ENCODE measurements at places on chromosomes 6 and 20.

- no peak for DNase-seq
Observed at GRCh38 chr6:159985296-159985945, 16.5 kb downstream of the IGF2R start.

GRCh38 chr6:55877283-55877682 lies 1.9 kb upstream of the BMP5 start:
- DNase-seq = no peak

DNA sequence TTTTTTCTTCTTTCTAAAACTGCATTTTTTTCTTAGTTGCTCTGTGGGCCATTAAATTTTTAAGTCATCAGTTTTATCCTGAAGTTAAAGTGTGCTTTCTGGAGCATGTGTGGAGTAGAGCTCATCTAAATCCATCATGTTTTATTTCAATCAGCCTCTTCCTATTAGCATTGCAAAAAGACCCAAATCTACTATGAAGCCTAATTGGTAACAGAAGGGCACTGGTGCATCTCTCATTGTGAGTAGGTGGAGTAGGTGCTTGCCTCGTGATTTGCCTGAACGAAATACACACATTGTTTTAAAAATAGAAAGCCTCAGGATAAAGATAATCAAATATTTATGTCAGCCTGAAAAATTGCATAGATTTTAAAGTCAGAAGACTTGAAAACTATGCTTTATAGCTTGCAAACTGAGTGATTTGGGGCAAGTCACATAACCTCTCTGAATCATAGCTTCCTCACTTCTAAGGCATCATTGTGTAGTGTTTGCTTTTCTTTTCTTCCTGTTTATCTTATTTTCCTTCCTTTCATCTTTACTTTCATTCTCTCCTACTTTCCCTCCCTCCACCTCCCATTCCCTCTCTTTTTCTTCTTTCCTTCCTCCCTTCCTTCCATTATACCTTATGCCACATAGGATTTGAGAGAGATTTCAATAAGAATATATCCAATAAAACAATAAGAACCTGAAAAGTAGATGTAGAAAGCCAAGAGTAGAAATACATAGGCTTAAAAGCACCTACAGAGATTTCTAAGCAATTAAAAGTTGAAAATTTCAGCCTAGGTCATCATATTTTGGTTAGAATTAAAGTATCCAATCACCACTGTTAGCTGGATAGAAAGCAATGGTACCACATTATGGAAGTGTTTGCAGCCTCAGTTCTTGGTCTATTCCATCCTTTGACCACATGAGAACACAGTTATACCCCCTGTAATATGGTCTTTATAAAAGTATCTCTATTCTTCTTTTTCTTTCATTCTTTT lies 49.6 kb upstream of the RNF146 start:
- DNase-seq = no peak

GRCh38 chr6:27178407-27178730 lies 69.1 kb upstream of the PRSS16 start:
- DNase-seq = no peak

GRCh38 chr6:142726616-142727015 lies 218.4 kb downstream of the HIVEP2 start:
- no peak for DNase-seq

DNA sequence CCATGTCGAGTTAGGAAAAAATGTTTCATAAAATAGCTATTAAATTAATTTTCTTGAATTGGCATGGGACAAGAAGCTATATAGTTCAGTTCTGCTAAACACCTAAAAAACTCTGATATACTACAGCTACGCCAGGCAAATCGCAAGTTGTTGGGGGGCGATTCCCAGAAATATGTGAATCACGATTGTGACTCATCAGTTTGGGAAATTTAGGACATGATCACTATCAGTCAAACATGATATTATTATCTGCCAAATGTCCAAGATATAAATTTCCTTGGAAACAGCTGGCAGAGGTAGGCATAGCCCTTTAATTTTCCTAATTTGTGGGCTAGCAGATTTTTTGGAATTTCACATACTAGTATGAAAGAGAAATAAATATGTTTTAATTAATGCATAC lies 123.6 kb downstream of the ATXN1 start:
- DNase-seq = no peak

DNA sequence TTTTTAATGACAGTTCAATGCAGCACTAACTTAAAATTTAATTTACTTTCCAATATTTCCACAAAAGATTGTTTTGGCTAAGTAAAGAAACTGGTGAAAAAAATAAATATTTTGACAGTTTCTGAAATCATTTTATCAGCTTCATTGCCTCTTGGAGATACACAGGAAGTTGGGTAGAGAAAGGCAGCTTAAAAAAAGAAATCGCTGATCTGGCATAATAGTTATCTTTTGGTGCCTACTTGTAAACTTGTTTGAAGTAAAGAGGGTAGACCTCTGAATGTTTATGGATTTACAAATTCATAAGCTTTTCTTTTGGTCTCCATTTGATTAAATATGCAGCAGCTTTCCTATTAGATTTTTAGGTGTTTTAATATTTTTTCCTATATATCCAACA lies 103.4 kb downstream of the RTN4IP1 start:
- no peak for DNase-seq

Data from Panc1 (cell line).